ENCODE measurements at places on chromosomes 6 and 20.

DNA sequence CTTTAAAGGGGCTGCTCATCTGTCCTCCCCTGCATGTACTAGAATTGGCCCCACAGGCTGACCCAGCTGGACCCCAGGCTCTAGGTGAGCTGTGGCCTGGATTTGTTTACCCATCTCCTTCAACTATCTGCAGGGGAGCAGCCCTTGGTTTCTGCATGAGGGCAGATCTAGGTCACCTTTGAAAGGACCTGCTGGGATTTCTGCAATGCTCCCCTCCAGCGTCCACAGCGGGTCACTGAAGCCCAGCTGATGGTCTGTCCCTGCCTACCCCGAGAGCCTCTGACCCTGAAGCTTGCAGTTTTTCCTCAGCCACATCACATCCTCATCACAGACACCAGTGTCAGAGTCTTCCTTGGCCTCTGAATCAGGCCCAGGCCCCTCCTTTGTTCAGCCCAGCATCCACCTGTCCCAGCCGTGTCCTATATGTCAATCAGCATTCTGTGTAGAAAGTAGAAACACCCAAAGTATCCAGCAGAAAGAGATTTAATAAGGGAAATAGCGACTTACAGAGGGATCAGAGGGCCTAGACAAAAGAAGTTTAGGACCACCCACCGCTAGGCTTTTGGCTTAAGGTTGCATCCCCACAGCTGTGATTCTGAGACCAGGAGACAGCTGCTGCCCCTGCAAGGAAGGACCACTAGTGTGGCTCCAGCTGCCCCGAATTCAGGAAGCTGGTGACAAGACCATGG lies 243.1 kb downstream of the LRFN2 start:
- DNase-seq = no peak

DNA sequence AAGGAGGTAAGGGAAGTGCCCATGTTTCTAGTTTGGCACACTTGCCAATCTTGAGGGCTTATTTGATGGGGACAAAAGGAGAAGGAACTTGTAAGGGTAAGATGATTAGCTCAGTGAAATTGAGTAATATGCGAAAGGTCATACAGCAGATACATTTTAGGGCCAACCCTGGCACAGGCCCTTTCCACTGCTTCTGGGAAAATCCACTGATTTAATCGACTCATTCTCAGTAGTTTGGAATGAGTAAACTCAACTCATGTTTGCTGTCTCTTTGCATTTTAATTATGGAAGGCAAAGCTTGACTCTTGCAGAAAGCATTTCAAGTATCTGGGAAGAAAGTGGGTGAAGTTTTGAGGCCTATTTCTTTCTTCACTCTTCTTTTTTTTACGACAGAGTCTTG lies 20.0 kb downstream of the PHF20 start:
- DNase-seq = peak; percentile 73

DNA sequence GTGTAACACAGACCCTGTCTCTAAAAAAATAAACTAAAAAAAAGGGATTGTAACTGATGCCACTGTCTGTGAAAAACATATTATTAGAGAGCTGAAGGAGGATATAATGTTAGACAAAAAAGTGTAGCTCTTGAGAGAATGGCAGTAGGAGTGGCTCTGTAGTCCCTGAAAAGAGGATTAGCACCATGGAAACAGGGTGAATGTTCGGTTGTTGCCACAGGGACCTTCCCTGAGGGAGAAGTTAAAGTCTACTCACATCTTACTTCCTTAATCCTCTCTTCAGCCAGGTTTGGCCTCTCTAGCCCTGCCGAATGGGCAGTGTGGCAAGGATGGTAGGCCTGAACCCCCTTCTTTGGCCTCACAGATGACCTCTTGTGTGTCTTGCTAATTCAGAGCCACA lies 12.1 kb downstream of the SCAND1 start:
- DNase-seq = no peak

- DNase-seq = no peak
These were observed 5.5 kb downstream of the CDH4 start for GRCh38 chr20:61257611-61258010.

DNA sequence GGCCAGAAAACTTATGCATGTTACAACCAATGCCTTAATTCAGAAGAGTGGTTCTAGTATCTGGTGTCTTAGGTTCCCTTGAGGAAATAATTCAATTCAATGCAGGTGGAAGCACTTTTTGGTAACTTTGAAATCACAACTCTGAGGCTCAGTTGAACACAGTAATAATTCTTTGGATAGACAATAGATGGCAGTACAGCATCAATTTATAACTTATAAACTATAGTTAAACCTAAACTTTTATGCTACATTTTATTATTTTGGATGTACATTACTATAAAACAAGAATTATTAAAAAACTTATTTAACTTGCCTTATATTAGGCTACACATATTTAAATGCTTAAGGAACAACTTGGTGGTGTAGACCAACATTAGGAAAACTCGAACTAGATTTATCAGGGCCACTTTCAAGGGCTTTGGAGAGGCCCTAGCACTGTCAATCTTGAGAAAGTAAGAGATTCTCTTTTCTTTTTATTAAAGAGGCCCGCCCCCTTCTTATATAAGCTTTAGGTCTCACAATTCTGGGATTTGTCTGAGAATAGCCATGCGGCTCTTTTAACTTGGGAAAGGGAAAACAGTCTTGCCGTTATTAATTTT lies 85.9 kb downstream of the CRYBG1 start:
- DNase-seq = no peak
